ENCODE measurements at places on chromosomes 1 and 21. TPM values are rescaled to one million over a fixed set of nuclear protein-coding genes. Genes with fewer than 3 reads are reported as not detected.

TTC22 gene
- total RNA-seq: 7.3 TPM

NCAM2 gene
- not detected for total RNA-seq

BECN2 gene
- not detected for total RNA-seq

CLCA1 gene
- not detected for total RNA-seq

HTR6 gene
- total RNA-seq: 0.40 TPM

ADCY10 gene
- total RNA-seq: not detected

DNA sequence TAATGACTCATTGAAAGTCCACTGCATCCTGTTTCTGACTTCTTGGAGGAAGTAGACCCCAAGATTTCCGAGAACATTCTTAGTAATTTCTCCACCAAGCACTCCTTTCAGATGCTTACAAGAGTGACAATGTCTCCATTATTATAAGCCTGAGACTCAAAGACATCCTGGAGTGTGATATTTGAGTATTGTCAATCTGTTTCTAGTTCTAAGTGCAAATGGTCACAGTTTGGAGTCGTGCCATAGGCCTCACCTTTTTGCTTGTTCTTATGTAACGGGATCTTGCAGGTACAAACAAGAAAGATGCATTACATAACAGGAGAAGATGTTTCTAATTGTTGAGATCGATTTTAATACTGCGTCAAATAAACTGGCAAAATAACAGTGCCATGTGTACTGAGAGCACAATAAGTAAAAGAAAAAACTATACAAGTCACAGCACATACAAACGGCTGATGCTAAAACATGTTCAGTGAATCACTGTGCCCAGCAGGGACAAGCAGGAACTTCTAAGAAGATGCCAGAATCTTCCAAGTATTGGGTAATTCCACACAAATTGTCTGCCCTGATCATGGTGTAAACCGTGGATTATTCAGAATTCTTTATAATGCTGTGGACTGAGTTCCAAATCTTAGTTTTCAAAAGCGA is 54.1 kb downstream of the CD2 start:
- H3K27ac ChIP-seq: peak overlapping the region; percentile 54
- no peaks in the 10 kb centered on the region for H3K36me3 ChIP-seq
- peaks cover 13% of the 10 kb centered on the region for H3K4me1 ChIP-seq

DNA sequence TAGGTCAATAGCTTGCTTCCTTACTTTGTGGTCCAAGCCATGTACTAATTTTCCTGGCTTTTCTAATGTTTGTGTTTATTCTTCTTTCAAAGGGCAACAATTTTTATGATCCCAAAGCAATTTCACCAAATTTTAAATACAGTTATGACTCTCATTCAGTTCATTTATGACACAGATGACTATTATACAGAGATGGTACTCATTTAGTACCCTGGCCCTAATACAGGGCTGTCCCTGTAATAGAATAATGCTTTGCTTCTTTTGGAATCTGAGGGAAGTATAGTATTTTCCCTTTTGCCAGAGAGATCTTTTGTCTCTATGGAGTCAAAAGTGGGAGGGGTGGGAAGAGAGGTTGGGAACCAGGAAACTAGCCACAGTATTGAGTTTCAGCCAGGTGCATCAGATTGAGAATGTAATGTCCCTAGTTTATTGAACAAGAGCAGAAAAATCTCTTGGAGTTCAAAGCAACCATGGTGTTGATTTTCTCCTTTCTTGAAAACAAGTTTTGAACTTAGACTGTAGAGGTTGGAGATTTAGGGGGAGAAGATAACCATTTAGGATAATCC is 20.4 kb downstream of the DENND2D start:
- H3K27ac ChIP-seq: peak overlapping the region; percentile 24
- H3K4me1 ChIP-seq: peaks cover 18% of the 10 kb centered on the region
- peaks cover 4% of the 10 kb centered on the region for H3K36me3 ChIP-seq
- no peak overlapping the region for H3K4me3 ChIP-seq
- no peaks in the 10 kb centered on the region for H3K27me3 ChIP-seq
- no peak for DNase-seq

- H3K36me3 ChIP-seq: no peaks in the 10 kb centered on the region
- H3K4me3 ChIP-seq: no peak overlapping the region
- DNase-seq: no peak
- H3K27ac ChIP-seq: no peak overlapping the region
Measured at GRCh38 chr1:224859651-224860050, 69.8 kb upstream of the DNAH14 start.

DNA sequence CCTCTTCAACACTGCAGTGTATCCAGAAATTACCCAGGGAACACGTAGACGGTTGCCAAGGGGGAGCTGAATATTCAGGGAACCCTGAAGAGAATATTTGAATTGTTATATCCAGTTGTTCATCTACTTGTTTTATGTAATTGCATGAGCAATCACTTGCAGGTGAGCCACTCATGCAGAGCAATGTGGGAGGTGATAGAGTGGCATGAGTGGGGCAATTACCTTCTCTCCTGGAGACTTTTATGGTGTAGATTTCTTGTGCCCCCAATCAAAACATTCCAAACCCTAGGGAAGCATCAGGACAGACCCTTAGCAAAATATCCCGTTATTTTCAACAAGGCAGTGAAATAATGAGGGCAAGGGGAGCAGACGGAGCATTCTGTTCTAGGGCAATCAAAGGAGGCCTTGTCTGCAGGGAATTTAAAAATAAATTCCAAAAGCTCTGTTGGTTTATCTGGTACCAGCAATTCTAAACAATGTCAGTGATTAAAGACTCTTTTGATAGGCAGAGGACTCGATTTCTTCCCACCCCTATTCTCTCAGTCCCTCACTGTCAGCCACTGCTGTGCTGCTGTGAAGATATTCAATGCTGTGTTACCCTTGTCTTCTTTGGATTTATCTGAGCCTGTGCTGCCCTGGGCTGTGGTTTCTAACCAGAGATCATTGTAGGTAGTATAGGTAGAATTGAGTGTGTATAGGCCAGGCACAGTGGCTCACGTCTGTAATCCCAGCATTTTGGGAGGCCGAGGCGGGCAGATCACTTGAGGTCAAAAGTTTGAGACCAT is 180.2 kb upstream of the MAP1LC3C start:
- no peaks in the 10 kb centered on the region for H3K4me1 ChIP-seq
- H3K27me3 ChIP-seq: no peaks in the 10 kb centered on the region
- H3K36me3 ChIP-seq: no peaks in the 10 kb centered on the region
- H3K4me3 ChIP-seq: no peak overlapping the region
- no peak for DNase-seq

DNA sequence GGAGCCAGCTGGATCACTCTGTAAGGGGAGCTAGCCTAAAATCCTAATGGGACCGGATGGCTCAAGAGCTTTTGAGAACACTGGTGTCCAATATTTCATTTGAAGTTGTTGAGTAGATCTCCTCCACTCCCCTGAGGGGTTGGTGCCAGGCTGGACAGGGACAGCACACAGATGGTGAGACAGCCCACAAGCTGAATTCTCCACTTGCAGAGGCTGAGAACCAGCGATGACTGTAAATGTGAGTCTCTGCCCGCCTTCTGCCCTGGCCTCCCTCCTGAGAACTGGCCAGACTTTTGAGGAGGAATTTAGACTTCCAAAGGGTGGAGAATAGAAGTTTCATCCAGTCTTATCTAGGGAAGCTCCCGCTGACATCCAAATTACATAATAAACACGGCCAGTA is 20.5 kb upstream of the COQ8A start:
- H3K4me1 ChIP-seq: no peaks in the 10 kb centered on the region
- no peaks in the 10 kb centered on the region for H3K36me3 ChIP-seq
- no peak for DNase-seq
- no peak overlapping the region for H3K27ac ChIP-seq
- no peaks in the 10 kb centered on the region for H3K27me3 ChIP-seq

DNA sequence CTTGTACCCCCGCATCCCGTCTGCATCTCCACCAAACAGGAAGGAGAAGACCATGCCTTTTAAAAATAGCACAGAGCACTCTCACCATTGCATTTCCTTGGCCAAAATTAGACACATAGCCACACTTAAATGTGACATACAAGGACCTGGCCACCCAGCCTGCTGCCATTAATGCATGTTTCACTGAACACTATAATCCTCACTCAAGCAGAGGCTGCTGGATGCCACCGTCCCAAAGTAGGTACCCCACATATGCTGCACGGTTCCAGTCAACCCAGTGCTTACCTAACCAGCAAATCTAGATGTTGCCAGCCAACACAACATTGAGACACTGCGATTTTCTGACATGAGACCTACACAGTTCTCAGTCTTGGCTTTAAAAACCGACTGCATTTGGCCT is 107.7 kb downstream of the ADSS2 start:
- H3K27me3 ChIP-seq: no peaks in the 10 kb centered on the region
- no peak overlapping the region for H3K4me3 ChIP-seq
- no peaks in the 10 kb centered on the region for H3K36me3 ChIP-seq
- H3K4me1 ChIP-seq: no peaks in the 10 kb centered on the region

- H3K4me1 ChIP-seq: no peaks in the 10 kb centered on the region
- no peaks in the 10 kb centered on the region for H3K27me3 ChIP-seq
- no peaks in the 10 kb centered on the region for H3K36me3 ChIP-seq
- H3K27ac ChIP-seq: no peak overlapping the region
- no peak overlapping the region for H3K4me3 ChIP-seq
- DNase-seq: no peak
Measured at GRCh38 chr1:203555511-203556046, 61.6 kb downstream of the OPTC start.

DNA sequence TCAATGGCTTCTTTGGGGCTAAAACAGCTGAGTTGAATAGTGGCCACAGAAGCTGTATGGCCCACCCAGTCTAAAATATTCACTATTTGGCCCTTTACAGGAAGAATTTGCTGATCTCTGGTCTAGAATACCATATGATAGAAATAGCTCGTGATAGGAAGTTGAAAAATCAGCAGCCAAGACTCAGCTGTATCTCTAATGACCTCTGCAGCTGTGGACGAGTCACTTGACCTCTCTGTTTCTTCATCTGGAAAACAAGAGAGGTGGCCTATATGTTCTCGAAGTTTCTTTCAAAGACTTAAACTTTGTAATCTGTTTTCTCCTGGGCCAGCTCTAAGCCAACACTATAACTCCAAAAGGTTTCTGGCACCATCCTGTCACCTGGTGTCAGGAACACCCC is 129.2 kb downstream of the ZBTB18 start:
- H3K4me1 ChIP-seq: no peaks in the 10 kb centered on the region
- no peak overlapping the region for H3K4me3 ChIP-seq
- no peak overlapping the region for H3K27ac ChIP-seq
- no peaks in the 10 kb centered on the region for H3K36me3 ChIP-seq
- no peak for DNase-seq

DNA sequence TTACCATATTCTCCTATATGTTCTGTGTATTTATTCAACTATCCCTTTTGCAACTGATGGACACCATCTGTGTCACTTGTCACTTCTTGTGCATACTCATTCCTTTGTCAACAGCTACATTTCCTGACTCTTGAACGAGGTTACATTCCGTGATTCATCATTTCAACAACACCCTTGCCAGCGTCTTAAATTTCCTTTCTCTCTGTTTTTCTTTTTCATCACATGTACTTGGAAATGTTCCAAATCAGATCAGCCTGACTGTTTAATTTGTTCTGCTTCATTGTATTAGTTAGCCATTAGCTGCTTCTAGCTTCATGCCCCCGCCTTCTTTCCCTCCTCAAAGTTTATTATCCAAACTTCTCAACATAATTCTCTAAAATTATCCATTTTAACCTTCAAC is 173.0 kb downstream of the ADGRL4 start:
- no peak for DNase-seq
- H3K36me3 ChIP-seq: no peaks in the 10 kb centered on the region
- H3K27me3 ChIP-seq: peaks cover 3% of the 10 kb centered on the region
- no peak overlapping the region for H3K27ac ChIP-seq

DNA sequence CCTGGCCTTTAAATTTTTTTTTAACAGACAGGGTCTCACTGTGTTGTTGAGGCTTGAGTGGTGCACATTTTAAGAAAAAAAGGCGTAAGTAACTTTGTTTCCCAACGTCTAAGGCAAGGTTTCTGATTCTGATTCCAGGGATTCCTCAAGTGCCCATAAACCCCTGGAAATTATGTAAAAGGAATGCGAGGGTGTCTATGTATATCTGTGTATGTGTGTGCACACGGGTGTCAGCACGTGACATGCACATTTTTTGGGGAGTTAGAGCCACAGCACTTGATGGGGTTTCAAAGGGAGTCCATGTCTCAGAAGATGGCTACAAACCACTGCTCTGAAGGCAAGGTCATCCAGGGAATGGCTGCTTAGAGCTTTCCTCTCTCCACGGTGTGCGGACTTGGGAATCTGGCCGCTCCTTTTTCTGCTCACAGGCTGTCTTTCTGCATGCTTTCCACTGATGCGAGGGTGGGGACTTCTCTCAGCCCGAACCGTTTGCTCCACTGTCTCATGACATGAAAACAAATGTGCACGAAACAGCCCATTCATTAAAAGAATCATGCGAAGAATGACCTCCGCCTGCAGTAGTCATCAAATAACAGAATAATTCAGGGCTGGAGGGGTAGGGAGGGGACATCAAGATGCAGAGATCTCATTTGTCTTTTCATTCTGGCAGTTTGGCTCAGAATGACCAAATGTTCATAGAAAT is 18.7 kb upstream of the RERE start:
- no peaks in the 10 kb centered on the region for H3K4me1 ChIP-seq
- DNase-seq: no peak
- no peaks in the 10 kb centered on the region for H3K36me3 ChIP-seq

- H3K4me1 ChIP-seq: peaks cover 4% of the 10 kb centered on the region
- DNase-seq: no peak
- no peak overlapping the region for H3K27ac ChIP-seq
- H3K4me3 ChIP-seq: no peak overlapping the region
- no peaks in the 10 kb centered on the region for H3K27me3 ChIP-seq
- H3K36me3 ChIP-seq: no peaks in the 10 kb centered on the region
Measured at GRCh38 chr1:64549464-64550239, 79.7 kb downstream of the CACHD1 start.

- no peaks in the 10 kb centered on the region for H3K36me3 ChIP-seq
- H3K27me3 ChIP-seq: no peaks in the 10 kb centered on the region
- no peaks in the 10 kb centered on the region for H3K4me1 ChIP-seq
- no peak overlapping the region for H3K27ac ChIP-seq
- DNase-seq: no peak
- no peak overlapping the region for H3K4me3 ChIP-seq
Measured at GRCh38 chr1:38283696-38284470, 237.3 kb upstream of the POU3F1 start.

Data from naive thymus-derived CD4-positive, alpha-beta T cell (primary cell).